ENCODE measurements at places on chromosomes 7 and 10.

DNA sequence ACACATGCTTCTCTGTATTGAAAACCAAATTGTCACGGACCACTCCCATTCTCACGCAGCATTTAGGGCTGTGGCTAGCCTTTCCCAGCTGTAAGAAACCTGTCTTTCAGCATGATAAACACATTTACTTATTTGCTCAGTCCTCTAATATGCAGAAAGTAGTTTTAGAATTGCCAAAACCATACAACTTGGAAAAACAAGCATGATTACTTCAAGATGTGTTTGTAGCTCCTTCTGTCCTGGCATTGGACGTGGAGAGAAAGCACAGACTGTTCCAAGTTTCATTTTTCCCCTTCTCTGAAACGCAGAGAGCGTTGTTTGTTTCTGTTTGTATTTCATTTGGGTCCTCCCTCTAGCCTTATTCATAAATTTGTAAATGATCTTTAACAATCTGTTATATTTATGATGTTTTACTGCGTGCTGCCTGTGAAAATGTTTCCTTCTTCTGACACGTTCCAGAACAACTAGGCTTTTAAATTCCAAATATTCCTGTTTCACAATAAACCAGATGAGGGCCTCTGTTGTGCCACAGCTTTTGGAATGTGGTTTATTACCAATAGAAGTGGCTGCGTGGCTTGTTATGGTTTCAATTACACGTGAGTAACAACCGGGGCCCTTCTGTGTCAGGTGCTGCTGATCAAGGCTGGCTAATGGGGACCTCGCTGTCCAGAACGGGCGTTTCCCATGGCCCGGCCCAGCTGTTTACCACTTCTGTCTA, 26.1 kb downstream of the MNX1 start:
- DNase-seq, result no peak

DNA sequence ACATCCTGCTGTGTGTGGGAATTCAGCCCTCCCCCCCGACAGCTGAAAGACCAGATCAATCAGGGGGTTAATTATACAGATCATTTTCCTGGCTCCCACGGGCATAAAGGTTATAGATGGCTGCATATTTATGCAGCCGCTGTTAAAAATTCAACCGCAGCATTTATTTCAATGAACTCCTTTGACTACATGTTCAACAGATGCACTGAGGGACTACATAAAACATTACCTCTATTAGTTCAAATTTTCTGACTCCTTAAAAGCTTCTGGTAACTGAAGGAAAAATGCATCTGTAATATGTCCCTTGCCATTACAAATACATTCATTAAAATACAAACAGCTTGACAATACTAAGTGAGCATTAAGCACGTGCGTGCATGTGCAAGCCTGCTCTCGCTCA, 49.7 kb upstream of the YAE1 start:
- no peak for DNase-seq

- DNase-seq, result no peak
Measured at GRCh38 chr7:7596176-7596575, 29.5 kb downstream of the MIOS start.

DNA sequence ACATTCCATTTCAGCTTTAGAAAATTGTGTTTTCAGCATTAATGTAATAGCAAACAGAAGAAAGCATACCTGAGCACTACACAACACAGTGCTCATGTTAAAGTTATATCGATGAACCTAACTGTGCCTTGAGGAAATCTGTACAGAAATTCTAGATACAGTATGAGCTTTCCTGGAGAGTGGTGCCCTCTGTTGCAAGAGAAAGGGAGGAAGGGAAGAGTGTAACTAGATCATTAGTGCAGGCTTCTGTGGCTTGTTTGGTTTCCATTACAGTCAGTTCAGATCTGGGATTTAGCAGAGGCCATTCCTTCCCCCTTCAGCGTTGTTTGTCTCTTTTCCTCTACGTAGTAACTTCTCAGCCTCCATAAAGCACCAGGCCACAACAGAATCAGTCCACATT, 139.7 kb downstream of the HTR7 start:
- no peak for DNase-seq

GRCh38 chr7:148821422-148821821, 62.7 kb downstream of the EZH2 start:
- no peak for DNase-seq

GRCh38 chr10:92470026-92470425, 103.9 kb downstream of the IDE start:
- no peak for DNase-seq

GRCh38 chr7:157832006-157832405, 495.2 kb downstream of the DNAJB6 start:
- no peak for DNase-seq

- DNase-seq, result no peak
Measured at GRCh38 chr10:91319336-91319735, 90.8 kb upstream of the HECTD2 start.

GRCh38 chr7:1709281-1709680, 39.2 kb downstream of the ELFN1 start:
- DNase-seq, result no peak

GRCh38 chr10:34260904-34261303, 554.2 kb downstream of the PARD3 start:
- DNase-seq, result no peak

DNA sequence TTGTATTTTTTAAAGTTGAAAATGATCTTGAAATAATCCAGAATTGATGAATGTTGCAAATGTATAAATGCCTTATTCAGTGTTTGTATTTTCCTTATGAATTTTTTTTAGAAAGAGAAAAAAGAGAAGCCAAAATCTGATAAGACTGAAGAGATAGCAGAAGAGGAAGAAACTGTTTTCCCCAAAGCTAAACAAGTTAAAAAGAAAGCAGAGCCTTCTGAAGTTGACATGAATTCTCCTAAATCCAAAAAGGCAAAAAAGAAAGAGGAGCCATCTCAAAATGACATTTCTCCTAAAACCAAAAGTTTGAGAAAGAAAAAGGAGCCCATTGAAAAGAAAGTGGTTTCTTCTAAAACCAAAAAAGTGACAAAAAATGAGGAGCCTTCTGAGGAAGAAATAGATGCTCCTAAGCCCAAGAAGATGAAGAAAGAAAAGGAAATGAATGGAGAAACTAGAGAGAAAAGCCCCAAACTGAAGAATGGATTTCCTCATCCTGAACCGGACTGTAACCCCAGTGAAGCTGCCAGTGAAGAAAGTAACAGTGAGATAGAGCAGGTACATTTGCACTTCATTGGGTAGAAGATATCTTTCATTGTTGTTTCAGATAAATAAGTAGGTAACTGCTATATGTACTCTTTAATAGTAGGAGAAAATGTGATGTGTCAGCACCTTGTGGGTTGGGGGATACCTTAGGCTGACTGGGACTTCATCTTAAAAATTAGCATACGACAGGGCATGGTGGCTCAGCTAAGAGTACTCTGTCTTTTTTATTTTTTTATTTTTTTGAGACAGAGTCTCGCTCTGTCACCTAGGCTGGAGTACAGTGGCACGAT, 3.9 kb downstream of the DDX21 start:
- no peak for DNase-seq

GRCh38 chr7:101538596-101539459, 90.3 kb downstream of the MYL10 start:
- DNase-seq, result peak; percentile 63

DNA sequence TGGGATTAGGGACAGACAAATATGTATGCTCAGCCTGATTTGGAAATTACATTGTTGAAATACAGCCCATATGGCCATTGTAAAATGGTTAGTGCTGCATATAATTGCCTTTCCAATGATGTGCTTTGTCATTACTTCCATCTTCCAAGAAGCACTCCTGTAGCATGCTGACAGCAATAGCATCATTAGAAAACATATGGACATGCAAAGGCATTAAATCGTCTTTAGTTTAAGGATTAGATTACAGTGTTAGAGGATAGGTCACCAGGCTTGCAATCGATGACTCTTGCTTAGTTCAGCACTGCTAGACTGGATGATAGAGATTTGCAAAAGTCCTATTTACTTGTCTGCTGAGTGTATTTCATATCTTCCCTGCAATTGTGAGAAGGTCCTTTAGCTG, 17.4 kb downstream of the AUTS2 start:
- no peak for DNase-seq

DNA sequence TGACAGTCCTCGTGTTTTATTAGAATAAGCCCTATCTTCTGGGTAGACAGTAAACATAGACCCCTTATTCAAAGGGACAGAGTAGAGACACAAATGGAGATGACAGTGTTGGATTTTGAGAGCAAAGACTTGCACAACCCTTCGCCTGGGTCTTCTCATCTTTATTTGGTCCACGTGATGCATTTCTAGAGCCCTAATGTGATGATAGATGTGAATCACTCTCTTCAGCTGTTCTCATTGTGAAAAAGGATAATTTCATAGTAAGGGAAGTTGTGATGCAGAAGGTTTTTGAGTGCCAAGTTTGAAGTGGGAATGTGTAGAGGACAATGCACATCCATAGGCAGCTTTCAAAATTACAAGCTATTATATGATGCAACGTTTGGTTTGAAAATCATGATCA, 86.3 kb downstream of the CREB5 start:
- DNase-seq, result no peak

- no peak for DNase-seq
Measured at GRCh38 chr7:146554556-146554955, 438.0 kb downstream of the CNTNAP2 start.

- DNase-seq, result no peak
Measured at GRCh38 chr10:86363833-86364490, 2.6 kb downstream of the GRID1 start.

GRCh38 chr10:122102869-122103525, 114.0 kb downstream of the TACC2 start:
- DNase-seq, result no peak

DNA sequence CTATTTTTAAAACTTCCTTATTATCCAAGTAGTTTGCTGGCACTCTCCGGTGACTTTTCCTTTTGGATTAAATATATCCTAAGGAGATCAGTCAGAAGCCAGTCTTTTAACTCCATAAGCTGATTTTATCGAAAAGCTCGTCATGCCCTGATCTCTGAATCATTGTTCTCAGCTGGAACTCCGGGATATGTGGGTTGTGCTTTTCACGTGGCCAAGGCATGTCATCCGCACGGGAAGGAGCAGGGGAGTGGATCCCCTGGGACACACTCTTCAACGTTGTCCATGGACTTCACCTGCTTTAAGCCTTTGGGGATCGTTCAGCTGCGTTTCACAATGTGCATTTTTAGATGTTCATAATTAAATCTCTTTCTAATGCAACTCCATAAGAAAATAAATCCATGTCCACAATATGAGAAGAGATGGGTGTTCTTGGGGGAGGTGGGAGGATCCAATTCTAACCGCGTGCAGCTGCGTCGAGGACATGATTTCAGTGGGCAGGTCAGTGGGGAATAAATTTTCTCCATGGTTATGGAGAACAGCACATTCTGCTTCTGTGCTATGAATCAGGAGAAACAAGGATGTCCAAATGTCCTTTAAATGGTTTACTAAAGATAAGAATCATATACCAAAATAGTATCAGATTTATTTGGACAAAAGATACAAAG, 229.5 kb upstream of the ADARB2 start:
- DNase-seq, result no peak

DNA sequence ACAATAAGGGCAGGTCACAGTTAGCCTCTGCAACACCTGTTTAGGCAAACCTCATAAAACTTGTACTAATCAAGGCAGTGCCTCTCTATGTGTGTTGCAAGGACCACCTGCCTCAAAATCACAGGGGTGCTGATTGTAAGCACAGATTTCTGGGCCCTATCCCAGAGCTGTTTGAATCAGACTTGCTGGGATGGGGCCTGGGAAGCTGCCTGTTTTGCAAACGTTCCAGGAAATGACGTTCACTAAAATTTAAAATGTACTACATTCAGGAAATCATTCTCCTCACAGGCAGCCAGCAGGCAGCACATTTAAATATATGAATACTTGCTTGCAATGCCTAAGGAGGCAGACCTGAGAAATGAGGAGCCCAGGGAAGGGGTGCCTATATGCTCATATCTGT, 4.3 kb upstream of the GRM8 start:
- no peak for DNase-seq

DNA sequence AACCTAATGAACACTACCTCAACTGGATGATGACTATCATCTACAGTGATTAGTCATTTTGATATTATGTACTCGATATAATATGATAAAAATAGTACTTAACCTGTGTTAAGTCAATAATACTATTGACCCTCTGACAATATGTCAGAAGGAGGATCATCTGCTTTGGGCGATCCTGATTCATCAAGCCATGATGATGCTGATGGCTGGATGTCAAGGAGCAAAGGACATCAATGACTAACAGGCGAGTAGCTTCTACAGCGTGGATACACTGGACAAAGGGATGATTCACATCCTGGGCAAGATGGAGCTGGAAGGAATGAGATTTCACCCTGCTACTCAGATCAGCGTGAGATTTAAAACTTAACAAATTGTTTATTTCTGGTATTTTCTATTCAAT, 94.4 kb upstream of the SKAP2 start:
- no peak for DNase-seq

DNA sequence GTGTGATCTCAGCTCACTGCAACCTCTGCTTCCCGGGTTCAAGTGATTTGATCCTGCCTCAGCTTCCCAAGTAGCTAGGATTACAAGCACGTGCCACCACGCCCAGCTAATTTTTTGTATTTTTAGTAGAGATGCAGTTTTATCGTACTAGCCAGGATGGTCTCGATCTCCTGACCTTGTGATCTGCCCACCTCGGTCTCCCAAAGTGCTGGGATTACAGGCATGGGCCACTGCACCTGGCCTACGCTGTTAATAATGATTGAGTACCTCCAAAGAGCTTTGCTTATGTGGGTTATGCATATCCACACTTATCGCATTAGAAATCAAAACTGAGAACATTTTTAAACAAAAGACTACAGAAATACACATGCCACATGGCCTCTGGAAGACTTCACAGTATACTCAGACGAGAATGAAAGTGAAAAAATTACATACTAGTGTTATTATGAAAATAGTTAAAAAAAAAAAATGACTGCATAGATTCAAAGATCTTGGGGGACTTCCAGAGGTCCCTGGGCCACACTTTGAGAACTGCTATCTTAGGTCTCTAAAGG, 25.4 kb downstream of the RPP38 start:
- no peak for DNase-seq

- no peak for DNase-seq
Measured at GRCh38 chr7:20439416-20440185, 108.9 kb downstream of the ITGB8 start.

- DNase-seq, result no peak
Measured at GRCh38 chr10:75599875-75600648, 168.6 kb downstream of the LRMDA start.

- DNase-seq, result no peak
Measured at GRCh38 chr10:76769161-76769560, 868.4 kb downstream of the KCNMA1 start.

- DNase-seq, result no peak
Measured at GRCh38 chr7:129136887-129137642, 7.4 kb upstream of the TSPAN33 start.

DNA sequence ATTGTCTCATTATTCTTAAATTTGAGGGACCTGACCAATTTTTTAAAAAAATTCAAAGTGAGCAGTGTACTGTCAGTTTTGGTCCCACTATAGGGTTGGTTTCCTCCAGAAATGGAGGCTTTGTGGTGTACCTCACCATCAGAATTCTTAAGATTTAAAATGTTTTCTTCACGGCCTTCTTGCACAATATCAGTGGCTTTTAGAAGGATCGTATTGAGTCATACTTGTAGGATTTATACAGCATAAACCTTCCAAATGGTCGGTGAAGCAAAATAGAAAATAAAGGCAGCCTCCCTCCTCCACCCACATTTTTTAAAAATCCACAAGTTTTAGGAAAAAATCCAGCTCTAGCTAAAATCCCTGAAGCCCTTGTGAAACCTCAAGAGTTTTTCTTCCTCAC, 126.4 kb downstream of the RNLS start:
- DNase-seq, result no peak

GRCh38 chr10:48500771-48501170, 104.1 kb downstream of the ARHGAP22 start:
- no peak for DNase-seq

- no peak for DNase-seq
Measured at GRCh38 chr7:15851201-15851600, 164.7 kb upstream of the MEOX2 start.
